ENCODE measurements at places on chromosomes 1 and 21.

- no peak for DNase-seq
These were observed 43.9 kb downstream of the COQ8A start for GRCh38 chr1:226983992-226984364.

DNA sequence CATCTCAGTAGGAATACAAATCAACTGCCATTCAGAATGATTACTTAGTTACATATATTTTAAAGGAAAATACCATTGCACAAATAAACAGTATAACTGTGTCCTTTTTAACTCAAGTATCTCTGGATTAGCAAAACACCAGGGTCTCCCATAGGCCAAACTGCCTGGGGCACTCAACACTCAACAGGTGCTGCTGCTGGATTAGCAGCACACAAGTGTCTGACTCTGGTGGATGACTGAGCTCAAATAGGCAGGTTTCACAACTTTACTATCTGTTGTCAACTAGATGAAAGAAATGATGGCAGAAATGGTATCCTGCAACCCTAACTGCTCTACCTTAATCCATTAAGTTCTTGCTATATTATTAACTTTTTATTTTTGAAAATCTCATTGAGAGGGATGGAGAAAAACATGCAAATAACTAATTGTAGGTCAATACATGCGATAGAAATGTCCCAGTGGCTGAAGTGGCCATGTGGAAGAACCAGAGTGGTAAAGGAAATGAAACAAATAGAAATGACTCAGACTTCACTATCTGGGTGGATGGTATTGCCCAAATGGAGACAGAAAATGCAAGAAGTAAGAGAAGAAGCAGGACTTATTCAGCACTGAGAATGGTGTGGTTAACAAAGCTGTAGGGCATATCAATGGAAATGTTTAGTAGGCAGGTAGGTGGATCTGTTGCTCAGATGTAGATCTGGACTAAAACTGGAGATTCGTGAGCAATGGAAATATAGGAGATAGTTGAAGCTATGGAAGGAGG lies 90.8 kb upstream of the CCDC190 start:
- no peak for DNase-seq

GRCh38 chr1:3996846-3997705 lies 97.0 kb upstream of the C1orf174 start:
- DNase-seq = no peak

DNA sequence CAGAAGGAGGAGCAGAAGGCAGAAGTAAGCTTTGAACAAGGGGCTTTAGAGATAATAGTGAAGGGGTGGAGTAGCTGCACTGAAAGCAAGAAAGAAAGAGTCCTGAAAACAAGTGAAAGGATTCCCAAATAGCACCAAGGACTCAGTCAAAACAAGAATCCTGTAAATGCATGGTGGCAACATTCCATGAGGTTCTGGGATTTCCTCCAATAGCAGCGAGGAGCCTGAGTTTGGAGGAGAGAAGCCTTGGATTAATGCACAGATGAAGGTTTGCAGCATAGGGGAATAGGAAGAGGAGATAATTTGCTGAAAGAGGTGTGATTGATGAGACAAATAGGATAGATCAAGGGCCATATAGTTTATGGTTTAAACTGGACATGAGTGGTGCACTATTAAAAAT lies 10.9 kb downstream of the KRTAP22-2 start:
- DNase-seq = peak; percentile 87

DNA sequence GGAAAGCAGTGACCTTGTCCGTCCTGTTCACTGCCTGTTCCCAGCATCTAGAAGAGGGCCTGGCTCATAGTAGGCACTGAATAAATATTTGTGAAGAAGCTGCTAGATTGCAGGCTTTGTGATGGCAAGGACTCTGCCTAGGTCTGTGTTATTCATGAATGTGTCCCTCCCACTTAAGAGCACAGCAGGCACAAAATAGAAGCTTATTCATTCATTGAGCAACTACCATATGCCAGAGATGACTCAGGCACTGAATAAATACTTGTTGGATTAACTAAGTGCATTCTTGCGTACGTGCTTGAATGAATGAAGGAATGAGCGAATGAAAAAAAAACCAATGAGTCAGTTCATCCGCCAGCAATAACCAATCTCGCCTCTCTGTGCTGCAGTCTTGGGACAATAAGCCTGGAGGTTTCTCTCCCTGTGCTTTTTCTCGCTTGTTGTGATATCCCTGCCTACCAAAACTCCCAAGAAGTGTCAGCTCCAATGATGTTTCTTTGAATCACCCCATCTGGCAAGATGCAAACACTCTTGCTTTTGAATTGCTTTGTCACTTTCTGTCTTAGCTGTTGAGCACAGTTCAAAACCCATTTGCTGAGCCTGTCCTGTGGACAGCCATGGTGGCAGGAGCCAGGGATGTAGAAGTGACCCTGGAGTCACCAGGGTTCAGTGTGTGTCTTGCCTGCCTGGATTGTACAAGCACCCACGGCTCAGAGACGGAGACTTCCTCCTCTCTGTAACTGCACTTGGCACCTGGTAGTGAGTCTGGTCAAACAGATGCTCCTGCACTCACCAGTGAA lies 143.9 kb downstream of the KAZN start:
- no peak for DNase-seq

DNA sequence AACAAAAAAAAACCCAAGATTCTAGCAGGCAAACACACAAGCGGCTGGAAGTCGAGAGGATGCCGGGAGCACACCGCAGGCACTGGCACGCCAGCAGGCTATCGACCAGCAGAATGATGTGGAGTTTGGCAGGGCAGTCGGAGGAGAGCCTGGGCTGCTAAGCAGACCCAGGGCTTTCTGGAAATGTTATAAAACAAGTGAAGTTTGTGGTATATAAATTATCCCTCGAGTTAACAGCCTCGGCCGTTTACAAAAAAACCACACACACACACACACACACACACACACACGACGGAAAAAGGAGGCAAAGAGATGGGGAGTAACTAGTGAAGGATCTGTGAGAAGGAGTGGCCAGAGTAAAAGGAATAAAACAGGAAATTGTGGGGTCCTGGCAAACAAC lies 87.2 kb upstream of the IVNS1ABP start:
- no peak for DNase-seq

DNA sequence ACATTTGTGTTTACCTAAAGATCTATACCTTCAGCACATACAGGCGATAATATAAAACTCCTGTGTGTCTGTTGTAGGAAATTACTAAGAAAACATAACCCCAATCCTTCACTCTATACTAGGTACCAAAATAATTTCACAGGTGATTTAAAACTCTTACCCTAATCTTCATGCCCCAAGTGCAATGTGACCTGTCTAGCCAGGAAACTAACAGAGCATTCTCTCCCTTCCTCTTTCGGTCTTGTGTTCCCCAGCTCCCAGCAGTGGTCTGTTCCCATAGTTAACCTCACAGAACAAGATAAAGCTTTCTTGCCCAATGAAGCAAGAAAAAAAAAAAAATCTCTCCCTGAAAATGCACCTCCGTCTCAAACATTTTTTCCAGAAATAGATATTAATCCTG lies 493.5 kb downstream of the DPYD start:
- DNase-seq = no peak

DNA sequence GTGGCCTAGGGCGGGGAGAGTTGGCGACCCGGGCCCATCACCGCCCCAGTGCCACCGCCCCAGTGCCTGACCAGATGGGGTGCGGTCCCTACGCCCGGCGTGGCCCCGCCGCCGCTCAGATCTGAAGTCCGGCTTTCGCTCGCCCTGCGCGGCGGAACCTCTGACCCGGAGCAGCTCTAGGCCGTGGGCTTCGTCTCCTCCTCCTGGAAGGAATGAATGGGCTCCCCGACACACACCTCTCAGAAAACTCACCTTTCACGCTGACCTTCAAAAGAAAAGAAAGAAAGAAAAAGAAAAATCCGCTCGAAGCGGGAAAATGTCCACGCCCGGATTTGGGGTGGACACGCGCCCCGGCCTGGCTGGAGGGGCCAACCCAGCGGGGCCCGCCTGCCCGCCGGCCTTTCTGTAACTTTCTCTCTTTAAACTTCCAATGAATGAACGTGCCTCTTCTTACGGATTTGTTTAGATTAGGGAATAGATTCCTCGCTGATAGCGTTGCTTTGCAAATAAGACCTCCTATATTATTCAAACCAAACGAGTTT lies 5.4 kb upstream of the SIM2 start:
- DNase-seq = no peak

GRCh38 chr1:84876353-84876752 lies 16.7 kb downstream of the LPAR3 start:
- DNase-seq = no peak

- no peak for DNase-seq
These were observed 141.6 kb upstream of the KLHDC7A start for GRCh38 chr1:18339161-18339560.

GRCh38 chr1:45924736-45925135 lies 121.3 kb downstream of the MAST2 start:
- DNase-seq = no peak

DNA sequence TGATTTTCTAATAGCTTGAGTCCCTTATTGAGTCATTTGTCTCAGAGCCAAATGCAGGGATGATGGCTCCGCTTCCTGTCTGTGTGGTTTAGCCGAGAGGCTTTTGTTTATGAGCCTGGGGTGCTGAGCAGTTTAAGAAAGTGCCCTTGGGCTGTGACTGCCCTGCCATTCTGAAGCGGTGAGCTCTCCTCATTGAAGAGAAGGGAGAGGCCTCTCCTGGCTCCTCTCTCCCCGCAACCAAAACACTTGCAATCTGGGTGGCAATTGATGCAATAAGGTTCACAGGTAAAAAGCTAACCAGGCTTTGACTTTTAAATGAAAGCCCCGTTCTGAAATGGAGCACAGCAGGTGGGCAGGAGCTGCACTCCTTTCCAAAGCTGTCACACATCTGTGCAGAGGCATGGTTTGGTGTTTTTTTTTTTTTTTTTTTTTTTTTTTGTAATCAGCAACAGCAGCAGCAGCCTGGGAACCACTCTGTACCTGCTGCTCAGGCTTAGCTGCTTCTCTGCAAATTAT lies 403.7 kb downstream of the SIPA1L2 start:
- no peak for DNase-seq

GRCh38 chr1:70779571-70779970 lies 268.0 kb downstream of the PTGER3 start:
- no peak for DNase-seq

DNA sequence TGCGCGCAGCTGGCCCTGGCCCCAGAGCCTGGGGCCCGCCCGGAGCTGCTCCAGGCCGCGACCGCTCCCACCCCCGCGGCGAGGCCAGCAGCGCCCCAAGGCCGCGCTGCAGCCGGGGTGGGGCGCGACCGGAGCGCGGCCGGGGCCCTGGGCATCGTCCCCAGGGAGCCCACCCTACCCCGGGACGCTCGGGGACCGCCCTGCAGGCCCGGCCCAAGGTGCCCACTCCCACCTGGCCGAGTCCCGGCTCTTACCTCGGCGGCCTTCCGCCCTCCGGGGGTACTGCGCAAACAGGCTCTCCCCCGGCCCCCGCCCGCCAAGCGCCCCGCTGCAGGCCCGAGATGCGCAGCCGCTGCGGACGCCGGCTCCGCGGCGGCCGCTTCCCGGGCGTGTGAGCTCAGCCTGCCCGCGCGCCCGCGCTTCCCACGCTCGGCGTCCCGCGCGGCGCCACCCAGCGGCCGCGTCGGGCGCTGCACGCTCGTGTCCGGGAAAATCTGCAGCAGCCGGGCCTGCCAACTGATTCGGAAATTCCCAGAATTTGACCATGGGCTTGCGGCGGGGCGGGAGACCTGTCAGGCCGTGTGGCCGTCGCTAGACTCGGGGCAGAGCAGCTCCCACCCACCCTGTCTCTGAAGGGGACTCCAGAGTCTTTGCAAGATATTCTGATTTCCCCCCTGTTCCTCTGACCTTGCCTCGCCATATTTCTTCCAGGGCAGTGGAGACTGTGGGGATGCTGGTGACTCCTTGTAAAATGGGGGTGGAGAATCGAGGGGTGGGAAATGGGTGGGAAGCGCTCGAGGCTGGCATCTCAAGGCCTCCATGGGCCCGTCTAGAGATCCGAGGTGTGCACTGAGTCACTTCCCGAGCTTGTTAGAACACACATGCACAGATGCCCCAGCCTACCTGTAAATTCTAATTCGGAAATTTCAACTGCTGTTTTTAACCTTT lies 41.9 kb downstream of the CD34 start:
- DNase-seq = peak; percentile 81

DNA sequence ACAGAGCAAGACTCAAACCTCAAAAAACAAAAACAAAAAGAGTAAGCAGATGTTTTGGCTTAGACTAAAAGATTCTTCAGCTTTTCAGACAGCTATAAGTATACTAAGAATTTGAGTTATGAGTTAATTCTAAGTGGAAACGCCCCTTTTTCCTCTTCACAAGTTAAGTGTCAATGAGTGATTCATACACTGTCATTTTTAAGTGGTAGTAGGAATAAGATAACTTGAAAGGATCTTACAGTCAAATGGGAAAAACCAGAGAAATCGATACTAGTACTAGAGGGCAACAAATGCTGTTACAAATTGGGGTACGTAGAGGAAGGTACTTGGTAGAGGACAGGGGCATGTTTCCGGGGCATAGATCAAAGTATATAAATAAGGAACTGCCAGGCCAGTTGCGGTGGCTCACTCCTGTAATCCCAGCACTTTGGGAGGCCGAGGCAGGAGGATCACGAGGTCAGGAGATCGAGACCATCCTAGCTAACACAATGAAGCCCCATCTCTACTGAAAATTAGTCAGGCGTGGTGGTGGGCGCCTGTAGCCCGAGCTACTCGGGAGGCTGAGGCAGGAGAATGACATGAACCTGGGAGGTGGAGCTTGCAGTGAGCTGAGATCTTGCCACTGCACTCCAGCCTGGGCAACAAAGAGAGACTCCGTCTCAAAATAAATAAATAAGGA lies 7.4 kb downstream of the H3-3A start:
- no peak for DNase-seq

- no peak for DNase-seq
These were observed 104.0 kb downstream of the NIBAN1 start for GRCh38 chr1:184870319-184870718.

DNA sequence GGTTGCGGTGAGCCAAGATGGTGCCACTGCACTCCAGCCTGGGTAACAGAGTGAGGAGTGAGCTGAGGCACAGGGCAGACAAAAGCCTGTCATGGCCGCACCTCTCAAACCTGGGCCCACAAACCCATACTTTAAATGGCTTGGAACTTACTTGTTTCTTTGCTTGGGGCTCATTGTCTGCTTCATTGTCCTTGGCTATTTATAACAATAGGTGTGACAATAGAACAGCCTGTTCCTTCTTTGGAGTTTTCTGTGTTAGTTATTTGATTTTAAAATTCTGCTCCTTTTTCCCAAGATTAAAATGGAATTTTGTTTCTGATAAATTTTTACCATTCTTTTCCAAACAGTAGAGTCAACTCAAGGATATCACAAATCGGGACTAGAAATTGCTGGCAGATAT lies 94.7 kb downstream of the PBX1 start:
- DNase-seq = no peak

GRCh38 chr1:86965012-86965826 lies 50.8 kb downstream of the HS2ST1 start:
- DNase-seq = peak; percentile 26

Measured in cerebellar cortex (tissue), 1 donor.